ENCODE measurements at places on chromosomes 5 and 9.

GRCh38 chr5:156401804-156402203 is 74.8 kb downstream of the SGCD start:
- no peak for DNase-seq

GRCh38 chr5:64873441-64873840 is 104.7 kb downstream of the CWC27 start:
- DNase-seq, result no peak

DNA sequence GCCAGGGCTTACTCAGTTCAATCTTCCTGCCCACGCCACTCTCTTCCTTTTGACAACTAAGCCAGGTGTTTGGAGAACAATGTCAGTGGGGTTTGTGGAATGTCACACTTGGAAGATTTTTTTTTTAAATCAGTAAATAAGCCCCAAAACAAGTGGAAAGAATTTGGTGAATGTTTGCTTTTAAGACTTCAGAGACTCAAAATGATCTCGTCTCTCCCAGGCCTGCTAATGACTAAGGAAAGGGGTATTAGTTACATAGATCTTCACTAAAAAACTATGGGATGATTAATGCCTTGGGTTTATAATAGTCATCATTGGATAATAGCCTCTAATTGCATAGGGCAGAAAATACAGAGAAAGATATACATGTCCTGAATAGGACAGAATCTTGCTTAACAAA is 166.4 kb downstream of the DMRT2 start:
- no peak for DNase-seq

- no peak for DNase-seq
Observed at GRCh38 chr5:65017636-65018035, 248.9 kb downstream of the CWC27 start.

- DNase-seq, result no peak
Observed at GRCh38 chr5:10588779-10589447, 25.0 kb downstream of the ANKRD33B start.

- no peak for DNase-seq
Observed at GRCh38 chr5:17317473-17317872, 100.0 kb downstream of the BASP1 start.

DNA sequence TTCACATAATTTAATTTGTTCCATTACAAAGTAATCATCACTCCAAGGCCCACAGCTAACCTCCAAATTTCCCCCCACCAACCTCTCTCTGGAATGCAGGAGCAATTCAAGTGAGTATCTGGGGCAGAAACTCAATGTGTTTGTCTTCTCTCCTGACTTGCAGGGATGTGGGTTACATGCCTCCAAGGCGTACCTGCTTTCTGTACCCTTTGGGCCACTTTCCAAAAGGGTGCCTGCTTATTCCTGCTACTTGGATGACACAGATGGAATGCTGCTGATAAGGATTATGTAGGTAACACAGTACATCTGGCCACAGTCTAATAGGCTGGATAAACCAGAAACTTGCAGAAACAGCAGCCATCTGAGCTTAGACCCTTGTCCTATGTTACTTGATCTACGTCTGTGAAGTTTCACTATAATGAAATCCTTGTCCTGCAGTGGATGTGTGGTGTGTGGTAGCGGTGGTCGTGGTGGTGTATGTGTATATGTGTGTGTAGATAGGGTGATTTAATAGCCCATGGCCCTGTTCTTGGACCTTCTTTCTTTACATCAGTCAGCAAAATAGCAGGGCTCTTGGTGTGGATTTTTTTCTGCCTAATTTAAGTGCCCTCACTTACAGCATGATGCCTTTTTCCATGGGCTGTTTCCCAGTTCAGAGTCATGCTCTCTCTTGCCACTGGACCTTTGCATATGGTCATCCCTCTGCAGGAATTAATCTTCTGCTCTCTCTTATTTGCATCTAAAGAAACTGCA is 175.9 kb downstream of the ZDHHC21 start:
- DNase-seq, result no peak

DNA sequence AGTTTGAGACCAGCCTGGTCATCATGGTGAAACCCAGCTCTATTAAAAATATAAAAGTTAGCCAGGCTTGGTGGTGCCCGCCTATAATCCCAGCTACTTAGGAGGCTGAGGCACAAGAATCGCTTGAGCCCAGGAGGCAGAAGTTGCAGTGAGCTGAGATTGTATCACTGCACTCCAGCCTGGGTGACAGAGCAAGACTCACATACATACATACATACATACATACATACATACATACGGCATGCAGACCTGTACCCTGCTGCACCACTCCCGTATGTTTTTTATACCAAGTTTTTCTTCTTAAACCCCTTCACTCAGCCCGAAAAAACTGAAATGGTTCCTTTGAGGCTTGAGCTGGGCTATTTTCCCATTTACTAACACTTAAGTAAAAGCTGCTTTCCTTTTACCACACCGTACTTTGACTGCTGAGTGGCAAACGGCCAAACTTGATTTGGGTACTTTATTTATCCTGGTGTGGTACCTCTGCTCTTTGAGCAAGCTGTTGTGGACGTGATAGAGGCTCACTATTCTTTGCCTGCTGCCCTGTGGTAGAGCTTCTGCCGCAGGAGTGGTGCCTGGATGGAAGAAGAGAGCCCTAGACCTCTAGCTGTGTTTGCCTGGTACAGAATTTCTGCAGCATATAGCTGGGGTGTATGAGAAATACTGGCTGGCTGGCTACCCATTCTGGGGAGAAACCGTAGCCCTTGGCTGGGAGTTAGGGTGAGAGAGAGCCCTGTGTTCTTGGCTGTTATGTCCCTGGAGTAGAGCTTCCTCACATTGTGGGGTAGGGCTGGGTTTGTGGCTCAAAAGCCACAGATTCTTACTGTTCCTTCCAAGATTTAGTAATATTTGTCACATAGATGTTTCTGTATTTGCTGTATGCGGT is 19.4 kb downstream of the IPO11 start:
- no peak for DNase-seq

GRCh38 chr9:120983259-120983837 is 56.8 kb upstream of the TRAF1 start:
- DNase-seq, result no peak

DNA sequence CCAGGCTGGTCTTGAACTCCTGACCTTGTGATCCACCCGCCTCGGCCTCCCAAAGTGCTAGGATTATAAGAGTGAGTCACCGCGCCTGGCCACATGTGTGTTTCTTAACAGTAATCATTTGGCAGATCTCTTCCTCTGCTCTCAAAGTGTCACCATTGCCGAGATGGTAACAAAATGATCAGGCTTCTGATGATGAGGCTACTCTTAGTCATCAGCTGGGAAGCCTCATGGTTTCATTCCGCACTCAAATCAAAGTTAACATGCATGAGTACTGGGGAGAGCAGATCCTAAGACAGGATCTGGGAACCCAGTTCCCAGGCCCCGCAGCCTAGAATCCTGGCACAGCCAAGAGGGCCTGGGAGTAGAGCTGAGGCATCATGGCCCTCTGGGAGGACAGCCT is 27.4 kb downstream of the BARHL1 start:
- no peak for DNase-seq

DNA sequence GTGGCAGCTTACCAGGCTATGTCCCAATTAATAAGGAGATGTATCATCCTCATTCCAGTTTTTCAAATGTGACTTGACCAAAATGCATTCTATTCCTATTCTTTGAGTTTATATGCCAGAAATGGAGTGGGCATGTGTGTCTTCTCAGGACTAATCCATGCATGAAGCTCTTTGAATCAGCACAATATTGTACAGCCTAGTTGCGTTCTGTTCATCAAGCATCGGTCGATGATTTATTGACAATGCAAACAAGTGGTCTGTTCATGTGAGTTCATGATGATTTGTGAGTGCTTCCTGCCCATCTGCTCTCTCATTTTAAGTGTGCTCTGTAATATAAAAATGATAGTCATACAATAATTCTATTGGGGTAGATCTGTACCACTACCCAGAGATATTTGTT is 48.3 kb downstream of the PALM2AKAP2 start:
- DNase-seq, result no peak

DNA sequence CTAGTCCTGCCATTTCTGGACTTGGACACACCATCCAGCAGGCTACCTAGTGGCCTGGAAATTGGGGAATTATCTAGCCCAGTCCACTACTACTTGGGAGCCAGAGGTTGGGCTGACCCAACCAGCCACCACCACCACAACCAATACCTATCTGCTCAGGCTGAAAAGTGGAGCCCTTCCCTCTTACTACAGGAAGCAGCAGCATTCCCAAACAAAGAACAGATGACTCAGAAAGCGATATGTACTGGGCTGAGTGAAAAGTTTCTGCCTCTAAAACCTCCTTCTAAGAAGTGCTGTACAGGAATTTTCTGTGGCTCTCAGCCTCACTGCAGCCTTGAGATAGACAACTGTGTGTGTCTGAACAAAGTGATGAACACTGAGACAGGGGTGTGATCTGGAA is 279.4 kb downstream of the CDH10 start:
- no peak for DNase-seq

GRCh38 chr5:159050316-159051143 is 49.2 kb downstream of the EBF1 start:
- DNase-seq, result peak; percentile 46

DNA sequence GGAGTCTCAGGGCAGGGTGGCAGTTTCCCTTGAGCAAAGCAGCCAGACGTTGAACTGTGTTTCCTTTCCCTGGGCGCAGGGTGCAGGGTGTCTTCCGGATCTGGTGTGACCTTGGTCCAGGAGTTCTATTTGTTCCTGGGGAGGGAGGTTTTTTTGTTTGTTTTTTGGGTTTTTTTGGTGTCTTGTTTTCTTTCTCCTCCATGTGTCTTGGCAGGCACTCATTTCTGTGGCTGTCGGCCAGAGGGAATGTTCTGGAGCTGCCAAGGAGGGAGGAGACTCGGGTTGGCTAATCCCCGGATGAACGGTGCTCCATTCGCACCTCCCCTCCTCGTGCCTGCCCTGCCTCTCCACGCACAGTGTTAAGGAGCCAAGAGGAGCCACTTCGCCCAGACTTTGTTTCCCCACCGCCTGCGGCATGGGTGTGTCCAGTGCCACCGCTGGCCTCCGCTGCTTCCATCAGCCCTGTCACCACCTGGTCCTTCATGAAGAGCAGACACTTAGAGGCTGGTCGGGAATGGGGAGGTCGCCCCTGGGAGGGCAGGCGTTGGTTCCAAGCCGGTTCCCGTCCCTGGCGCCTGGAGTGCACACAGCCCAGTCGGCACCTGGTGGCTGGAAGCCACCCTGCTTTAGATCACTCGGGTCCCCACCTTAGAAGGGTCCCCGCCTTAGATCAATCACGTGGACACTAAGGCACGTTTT is 3.5 kb upstream of the PHYHD1 start:
- peak; percentile 55 for DNase-seq
